ENCODE measurements at places on chromosomes 3 and 15.

DNA sequence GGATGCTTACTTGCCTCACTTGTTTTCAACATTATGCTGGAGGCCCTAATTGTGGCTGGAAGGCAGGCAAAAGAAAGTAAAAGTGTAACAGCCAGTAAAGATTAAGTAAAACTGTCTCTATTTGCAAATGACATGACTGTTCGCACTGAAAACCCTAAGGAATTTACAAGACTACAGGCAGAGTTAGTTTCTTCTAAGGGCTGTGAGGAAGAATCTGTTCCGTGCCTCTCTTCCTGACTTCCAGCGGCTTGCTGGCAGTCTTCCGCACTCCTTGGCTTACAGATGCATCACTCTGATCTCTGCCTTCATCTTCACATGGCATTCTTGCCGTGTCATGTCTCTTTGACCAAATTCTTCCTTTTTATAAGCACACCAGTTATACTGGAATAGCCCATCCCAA lies 86.1 kb downstream of the DLG1 start:
- no peak overlapping the region for H3K27ac ChIP-seq
- peaks cover 66% of the 10 kb centered on the region for H3K4me1 ChIP-seq
- peaks cover 1% of the 10 kb centered on the region for H3K36me3 ChIP-seq
- no peaks in the 10 kb centered on the region for H3K27me3 ChIP-seq
- H3K4me3 ChIP-seq, result no peak overlapping the region
- DNase-seq, result no peak

- no peak overlapping the region for H3K27ac ChIP-seq
- H3K27me3 ChIP-seq, result peaks cover 80% of the 10 kb centered on the region
- H3K4me1 ChIP-seq, result peaks cover 13% of the 10 kb centered on the region
- H3K36me3 ChIP-seq, result peaks cover 14% of the 10 kb centered on the region
- peak overlapping the region; percentile 71 for H3K4me3 ChIP-seq
These were observed 2.9 kb downstream of the GATA2 start for GRCh38 chr3:128489927-128490649.

GRCh38 chr3:23659840-23660430 lies 145.8 kb upstream of the UBE2E1 start:
- peaks cover 10% of the 10 kb centered on the region for H3K27me3 ChIP-seq
- no peak overlapping the region for H3K4me3 ChIP-seq
- no peak for DNase-seq
- no peaks in the 10 kb centered on the region for H3K36me3 ChIP-seq
- peaks cover 7% of the 10 kb centered on the region for H3K4me1 ChIP-seq
- H3K27ac ChIP-seq, result no peak overlapping the region

GRCh38 chr3:106820726-106821362 lies 556.4 kb upstream of the CCDC54 start:
- no peaks in the 10 kb centered on the region for H3K27me3 ChIP-seq
- no peak overlapping the region for H3K27ac ChIP-seq
- H3K36me3 ChIP-seq, result no peaks in the 10 kb centered on the region
- DNase-seq, result no peak
- H3K4me1 ChIP-seq, result no peaks in the 10 kb centered on the region

DNA sequence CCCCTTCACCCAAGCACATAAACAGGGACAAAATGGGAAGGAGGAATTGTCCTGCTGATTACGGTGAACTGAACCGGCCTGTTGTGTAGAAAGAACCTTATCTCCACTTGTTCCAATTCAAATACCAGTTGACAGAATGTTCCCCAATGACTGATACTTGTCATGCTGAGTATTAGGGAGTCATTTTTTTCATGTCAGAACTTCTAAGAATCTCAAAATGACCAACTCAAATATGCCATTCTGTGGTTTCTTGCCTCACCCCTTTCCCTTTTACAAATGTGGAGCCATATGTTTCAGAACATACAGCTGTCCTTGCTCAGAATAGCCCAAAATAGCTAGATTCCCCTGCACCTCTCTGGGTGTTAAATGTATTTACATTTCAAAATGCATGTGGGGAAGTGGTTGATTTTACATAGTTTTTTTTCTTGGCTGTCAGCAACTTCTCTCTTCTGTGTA lies 405.9 kb upstream of the TBL1XR1 start:
- no peak overlapping the region for H3K4me3 ChIP-seq
- no peak overlapping the region for H3K27ac ChIP-seq

GRCh38 chr3:48143992-48144391 lies 44.2 kb downstream of the CDC25A start:
- H3K27me3 ChIP-seq, result no peaks in the 10 kb centered on the region
- no peak overlapping the region for H3K4me3 ChIP-seq
- H3K4me1 ChIP-seq, result no peaks in the 10 kb centered on the region

GRCh38 chr15:45729141-45729540 lies 94.3 kb downstream of the SQOR start:
- H3K27ac ChIP-seq, result no peak overlapping the region
- DNase-seq, result no peak

DNA sequence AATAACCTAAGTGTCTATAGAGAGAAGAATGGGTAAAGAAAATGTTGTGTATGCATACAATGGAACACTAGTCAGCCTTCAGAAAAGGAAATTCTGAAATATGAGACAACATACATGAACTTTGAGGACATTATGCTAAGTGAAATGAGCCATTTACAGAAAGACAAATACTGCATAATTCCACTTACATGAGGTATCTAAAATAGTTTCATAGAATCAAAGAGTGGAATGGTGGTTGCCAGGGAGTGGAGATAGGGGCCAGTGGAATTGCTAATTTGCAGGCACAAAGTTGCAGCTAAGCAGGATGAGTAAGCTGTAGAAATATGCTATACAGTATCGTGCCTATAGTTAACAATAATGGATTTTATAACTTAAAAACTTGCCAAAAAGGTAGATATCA lies 779.6 kb upstream of the ARPP21 start:
- DNase-seq, result no peak
- H3K36me3 ChIP-seq, result peaks cover 2% of the 10 kb centered on the region
- no peaks in the 10 kb centered on the region for H3K27me3 ChIP-seq
